ENCODE measurements at places on chromosomes 16 and 17.
A peak's percentile ranks its signal among the peaks of the same experiment; 100 is the strongest.

- no peak for DNase-seq
Observed at GRCh38 chr17:74172700-74173099, 30.8 kb upstream of the RPL38 start.

GRCh38 chr17:75468291-75468754 lies 11.9 kb downstream of the TMEM94 start:
- DNase-seq = no peak

- no peak for DNase-seq
Observed at GRCh38 chr17:3921006-3921405, 4.7 kb upstream of the P2RX1 start.

GRCh38 chr17:9557161-9557755 lies 18.4 kb downstream of the STX8 start:
- DNase-seq = no peak

DNA sequence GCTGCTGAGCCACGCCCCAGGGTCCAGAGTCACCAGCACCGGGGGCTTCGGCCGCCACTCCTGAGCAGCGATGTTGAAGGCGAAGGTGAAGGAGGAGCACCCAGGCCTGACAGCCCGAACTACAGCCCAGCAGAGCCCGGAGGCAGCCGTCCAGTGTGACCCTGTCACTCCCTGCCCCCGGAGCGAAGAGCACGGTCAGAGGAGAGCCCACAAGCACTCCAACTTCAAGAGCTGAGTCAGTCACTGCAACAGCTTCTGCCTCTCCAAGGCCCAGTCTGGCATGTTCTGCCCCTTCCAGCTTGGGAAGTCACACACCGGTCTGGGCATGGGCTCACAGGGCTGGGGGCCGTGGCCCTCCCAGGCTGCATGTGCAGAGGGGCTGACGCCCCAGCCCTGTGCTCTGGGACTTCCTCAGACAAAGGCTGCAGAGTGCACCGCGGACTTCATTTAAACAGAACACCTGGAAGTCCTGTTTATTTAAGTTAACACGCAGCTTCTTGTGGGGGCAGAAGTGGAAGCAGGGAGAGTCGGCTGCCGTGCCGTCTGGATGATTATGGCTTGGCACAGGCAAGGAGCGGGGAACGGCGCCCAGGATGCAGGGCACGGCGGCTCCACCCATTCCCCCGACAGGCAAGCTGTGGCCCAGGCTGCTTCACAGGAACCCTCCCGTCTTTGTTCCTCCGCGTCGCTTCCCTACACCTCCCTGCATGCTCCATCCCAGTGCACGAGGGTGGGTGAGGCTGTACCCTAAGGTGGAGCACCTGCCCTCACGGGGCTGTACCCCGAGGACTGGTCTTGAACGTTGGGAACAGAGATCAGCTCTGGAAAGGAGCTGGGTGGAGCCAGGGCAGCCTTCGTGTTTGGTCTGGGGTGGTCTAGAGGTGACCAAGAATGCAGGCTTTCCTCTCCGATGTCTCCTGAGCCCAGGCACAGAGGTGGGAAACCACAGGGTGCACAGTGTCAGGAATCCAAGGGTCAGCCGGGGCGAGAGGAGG lies 68.9 kb upstream of the METRNL start:
- DNase-seq = no peak

DNA sequence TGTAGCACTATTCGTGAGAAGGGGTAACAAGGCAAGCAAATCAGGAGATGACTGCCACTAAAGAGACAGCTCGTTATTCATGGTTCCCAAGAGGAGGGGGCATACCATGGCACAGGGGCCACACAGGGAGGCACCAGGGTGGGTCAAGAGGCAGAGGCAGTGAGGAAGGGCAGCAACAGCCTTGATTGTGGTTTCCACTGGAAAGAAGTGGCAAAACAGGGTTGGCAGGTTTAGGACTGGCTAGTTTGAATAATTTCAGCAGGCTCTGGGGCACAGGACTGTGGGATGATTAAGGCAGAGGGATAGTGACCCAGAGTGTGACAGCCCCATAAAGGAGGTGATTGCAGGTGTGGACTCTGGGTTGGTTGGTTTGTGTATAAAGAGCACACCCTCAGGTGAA lies 188.9 kb downstream of the CBLN1 start:
- no peak for DNase-seq

GRCh38 chr16:81554979-81555378 lies 110.4 kb downstream of the CMIP start:
- no peak for DNase-seq

DNA sequence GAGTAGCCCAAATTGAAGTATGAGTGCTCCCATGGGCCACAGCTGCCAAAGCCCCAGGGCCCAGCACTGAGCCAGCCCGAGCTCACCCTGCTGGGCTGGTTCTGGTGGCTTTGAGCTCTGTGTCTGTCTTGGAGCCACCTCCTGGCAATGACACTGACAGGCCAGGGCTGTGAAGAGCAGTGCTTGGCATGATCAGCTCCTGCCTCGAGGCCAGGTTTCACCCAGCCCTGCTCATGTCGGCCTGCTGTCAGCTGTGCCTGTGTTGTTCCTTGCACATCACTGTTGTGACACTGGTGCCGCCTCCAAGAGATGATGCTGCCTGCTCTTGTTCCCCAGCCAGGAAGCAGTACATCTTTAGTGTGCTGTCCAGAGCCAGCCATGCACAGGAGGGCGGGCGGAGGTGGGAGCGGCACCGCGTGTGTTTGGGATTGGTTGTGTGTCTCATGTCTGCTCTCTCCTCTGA lies 26.0 kb downstream of the PLD6 start:
- DNase-seq = peak; percentile 17

DNA sequence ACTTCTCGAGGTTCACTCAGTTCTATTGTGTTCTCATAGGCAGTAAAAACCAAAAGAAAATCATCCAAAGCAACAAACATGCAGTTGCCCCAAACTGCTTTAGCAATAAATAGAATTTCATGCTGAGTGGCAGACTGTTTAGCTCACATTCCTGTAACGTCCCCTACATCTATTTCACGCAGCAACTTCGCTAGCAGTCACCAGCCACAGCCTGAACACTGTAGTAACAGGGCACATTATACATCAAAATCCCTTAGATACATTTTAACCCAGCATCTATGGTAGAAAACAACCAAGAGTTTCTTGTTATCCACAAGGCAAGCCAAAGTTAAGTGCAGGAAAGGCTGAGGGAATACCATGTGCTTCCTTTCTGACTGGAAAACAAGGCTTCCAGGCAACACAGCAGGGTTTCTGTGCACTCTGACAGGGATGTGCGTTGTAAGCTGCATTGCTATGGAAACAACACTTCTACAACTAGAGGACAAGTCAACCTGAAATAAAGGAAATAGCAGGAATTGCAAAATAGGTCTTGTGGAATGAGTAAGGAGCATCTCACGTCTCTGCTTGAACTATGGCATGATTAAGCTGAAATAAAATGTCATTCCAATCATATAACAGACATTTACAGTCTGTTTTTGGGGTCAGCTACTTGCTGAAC lies 55.4 kb downstream of the CFDP1 start:
- no peak for DNase-seq

DNA sequence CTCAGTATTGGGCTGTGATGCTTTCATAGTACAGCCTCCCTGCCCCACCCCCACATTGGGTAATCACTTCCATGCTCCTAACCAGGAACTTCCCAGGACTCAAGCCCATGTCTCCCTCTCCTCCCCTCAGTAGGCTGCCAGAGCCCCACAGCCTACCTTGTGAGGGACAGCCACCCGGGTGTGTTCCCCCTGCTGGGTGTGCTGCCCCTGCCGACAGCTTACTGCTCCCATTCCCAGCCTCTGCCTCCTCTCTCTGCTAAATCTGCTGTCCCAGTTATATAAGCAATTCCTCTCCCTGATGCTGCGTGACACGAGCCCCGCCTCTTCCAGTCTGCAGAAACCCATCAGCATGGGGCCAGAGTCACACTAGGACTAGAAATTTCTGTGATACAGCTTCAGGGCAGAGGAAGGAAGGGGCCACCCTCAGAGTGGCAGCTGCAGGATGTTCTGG lies at the start of gene RSKR:
RSKR (minus strand) TSS at position 255 of the 451 bp plus-strand sequence; CDS start at position 231, 24 bp downstream.
- DNase-seq = no peak

GRCh38 chr17:6554342-6554741 lies 2.0 kb downstream of the PITPNM3 start:
- no peak for DNase-seq

GRCh38 chr17:64779376-64780095 lies 117.4 kb upstream of the SMURF2 start:
- no peak for DNase-seq

DNA sequence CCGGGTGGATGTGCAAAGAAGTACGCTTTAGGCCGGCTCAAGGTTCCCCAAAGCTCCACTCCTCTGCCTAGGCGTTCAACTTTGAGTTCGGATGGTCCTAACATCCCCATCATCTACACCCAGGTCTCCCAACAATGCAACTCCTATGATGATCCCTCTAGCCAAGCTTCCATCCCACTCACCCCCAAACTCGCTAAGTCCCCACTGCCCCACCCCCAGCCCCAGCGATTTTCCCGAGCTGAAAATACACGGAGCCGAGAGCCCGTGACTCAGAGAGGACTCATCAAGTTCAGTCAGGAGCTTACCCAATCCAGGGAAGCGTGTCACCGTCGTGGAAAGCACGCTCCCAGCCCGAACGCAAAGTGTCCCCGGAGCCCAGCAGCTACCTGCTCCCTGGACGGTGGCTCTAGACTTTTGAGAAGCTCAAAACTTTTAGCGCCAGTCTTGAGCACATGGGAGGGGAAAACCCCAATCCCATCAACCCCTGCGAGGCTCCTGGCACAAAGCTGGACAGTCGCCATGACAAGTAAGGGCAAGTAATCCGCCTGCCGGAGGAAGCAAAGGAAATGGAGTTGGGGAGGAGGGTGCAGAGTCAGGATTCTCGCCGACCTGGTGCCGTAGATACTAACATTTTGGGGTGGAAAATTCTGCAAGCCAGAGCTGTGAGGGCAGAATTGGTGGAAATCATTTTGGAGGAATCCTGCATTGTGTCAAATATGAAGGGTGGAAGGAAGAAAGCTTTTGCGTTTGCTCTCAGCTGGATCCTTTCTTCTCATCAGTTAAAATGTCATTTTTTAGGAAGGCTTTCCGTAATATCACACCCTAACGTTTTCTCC lies at the start of gene TP53:
TP53 (minus strand) TSS at position 419 of the 836 bp plus-strand sequence. CDS start 10,896 bp downstream, outside the sequence.
- peak; percentile 91 for DNase-seq

GRCh38 chr17:44541884-44542581 lies 15.3 kb upstream of the FZD2 start:
- DNase-seq = no peak

GRCh38 chr16:57563761-57564160 lies 21.3 kb downstream of the ADGRG5 start:
- DNase-seq = no peak

GRCh38 chr16:88977018-88977811 lies at the start of gene CBFA2T3:
TSS of gene CBFA2T3 (minus strand) at chr16:88977207. CDS start at chr16:88976807, 400 bp downstream.
- DNase-seq = no peak

- no peak for DNase-seq
Observed at GRCh38 chr17:6303664-6304063, 131.3 kb downstream of the AIPL1 start.

DNA sequence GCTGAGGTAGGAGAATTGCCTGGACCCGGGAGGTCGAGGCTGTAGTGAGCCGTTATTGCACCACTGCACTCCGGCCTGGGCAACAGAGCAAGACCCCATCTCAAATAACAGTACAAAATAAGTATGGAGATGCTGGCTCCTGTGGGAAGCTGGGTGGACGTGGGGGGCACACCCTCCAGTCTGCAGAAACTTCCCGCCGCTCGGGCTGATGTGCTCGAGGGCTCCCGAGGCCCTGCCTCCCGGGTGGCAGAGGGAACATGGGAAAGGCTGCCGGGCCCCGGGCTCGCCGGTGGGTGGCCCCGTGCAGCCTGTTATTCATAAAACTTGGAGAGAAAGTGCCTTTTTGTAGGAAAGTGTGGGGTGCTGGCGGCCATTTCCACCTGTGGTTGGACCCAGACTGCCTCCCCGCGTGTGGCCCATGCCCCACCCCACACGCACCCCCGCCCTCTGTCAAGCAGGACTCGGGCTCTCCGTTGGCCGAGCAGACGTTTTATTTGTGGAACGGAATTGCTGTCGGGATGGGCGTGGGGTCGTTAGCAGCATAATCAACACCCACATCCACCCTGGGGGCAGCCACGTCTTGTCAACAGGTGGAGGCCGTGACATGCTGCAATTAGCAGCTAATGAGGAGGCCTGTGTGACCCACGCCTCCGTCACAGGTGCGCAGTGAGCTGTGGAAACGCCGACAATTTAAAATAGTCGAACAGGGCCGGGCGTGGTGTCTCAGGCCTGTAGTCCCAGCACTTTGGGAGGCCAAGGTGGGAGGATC lies 7.4 kb upstream of the CIAO3 start:
- no peak for DNase-seq

DNA sequence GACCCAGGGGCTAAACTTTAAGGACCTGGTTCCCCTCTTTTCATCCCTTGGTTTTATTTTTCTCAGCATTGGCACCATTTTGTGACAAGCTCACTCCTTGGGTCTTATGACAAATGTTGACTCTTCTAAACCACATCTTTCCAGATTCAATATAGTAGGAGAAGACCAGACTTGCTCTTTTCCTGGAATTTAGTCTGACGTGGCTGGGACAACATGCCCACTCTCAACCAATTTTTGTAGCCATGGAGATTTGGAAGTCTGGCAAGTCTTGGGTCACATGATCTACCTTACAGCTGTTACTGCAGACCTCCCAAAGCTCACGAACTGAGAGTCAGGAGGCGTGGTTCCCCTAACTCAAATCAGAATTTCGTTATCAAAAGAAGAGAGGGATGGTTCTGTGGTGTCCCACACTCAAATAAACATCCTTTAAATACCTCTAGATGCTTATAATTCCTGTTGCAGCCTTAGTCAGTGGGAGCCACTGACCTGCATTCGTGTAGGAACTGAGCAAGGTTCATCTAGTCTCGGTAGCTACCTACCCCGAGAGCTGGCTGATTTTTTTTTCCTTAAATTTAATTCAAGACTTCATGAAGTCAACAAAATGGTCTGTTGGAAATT lies 683.5 kb downstream of the MAF start:
- no peak for DNase-seq

DNA sequence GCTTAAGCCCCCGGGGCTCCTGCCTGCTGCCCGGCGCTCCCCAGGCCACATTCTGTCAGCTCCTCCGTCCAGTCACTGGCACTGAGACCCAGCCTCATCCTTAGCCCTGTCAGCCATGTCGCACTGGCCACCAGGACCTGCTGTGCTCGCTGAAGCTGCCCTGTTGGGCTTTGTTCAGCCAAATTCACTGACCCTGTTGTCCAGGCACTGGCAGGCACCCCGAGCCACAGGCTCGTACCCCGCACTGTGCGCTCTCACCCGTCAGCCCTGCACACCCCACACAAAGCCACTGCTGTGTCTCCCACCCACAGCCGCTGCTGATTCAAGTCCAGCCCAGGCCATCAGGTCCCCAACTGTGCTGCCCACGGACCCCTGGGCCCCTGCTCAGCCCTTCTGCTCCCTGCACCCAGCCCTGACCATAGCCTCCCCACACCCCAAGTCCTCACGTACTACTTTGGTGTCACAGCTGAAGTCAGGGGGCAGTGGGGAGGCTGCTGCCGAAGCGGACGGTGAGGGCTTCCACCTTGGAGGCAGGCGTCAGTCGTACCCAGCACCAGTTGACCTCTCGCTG lies 131.5 kb upstream of the CHMP6 start:
- DNase-seq = no peak

DNA sequence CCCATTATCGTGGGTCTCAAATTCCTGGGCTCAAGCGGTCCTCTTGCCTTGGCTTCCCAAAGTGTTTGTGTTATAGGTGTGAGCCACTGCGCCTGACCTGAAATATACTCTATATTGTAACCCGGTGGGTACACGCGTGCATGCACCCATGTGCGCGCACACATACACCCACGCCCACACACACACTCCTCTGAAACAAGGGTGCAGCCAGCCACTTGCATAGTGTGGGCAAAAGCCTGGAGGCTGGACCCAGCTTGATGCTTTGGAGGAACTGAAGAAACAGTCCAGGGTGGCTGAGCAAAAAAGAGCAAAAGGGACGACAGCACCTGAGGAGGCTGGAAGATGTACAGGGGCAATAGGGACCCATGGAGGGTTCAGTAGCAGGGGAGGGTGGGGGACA lies 29.9 kb downstream of the NAGPA start:
- no peak for DNase-seq

GRCh38 chr17:82348866-82349265 lies 10.2 kb upstream of the TEX19 start:
- no peak for DNase-seq

Measured in stimulated activated CD4-positive, alpha-beta T cell treated with anti-CD3 and anti-CD28 coated beads, Interleukin-1b, Interleukin-23, amount 100 ng/mL, for 48 hours (primary cell).